Activated gamma-delta T cell (primary cell): ENCODE measurements at places on chromosomes 1 and 21.

DNA sequence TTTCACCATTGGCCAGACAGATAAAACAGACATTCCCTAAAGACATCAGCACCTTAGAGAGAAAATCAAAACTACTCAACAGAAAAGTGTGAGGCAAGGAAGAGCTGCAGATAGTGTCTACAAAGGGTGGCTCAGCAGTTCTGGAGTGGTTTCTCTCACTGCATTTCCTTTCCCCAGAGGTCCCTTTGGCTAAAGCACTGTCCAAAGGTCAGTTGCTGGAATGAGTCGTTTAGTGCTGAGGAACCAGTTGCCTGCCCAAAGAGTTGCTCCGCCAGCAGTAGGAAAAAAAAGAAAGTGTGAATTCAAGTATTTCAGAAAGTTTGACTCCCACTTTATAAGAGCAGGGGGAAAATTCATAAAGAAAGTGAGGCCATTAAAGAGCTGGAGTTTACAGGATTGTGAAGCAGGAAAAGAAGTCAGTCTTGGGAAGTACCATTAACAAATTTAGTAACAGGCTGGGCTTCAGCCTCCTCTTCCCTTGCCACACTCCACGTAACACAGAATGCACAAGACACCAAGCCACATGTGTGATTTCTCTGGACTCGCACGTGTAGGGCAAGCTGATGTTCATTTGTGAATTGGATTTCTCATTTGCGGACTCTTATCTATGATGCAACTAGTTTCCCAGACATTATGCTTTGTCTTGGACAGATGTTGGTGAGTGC is 122.2 kb downstream of the RUNX1 start:
- DNase-seq: no peak

GRCh38 chr1:18636596-18637508 is 6.2 kb downstream of the PAX7 start:
- DNase-seq: no peak

DNA sequence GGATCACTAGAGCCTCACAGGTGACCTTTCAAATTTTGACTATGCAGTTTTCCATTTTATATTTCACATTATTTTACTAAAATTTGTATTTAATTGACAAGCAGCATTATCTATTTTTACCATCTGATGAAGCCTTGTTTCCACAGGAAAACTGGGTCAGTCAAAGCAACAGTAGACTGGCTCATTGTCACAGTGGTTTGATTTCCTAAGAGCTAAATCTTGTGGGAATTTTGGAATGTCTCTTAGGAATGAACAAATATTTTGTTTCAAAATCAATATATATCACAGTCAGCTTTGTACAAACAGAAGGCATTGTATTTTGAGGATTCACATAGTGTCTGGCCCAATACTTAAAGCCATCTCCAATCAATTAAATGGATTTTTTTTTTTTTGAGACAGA is 152.6 kb upstream of the RNPC3 start:
- DNase-seq: no peak

GRCh38 chr1:222043444-222044292 is 301.8 kb upstream of the DUSP10 start:
- DNase-seq: no peak

DNA sequence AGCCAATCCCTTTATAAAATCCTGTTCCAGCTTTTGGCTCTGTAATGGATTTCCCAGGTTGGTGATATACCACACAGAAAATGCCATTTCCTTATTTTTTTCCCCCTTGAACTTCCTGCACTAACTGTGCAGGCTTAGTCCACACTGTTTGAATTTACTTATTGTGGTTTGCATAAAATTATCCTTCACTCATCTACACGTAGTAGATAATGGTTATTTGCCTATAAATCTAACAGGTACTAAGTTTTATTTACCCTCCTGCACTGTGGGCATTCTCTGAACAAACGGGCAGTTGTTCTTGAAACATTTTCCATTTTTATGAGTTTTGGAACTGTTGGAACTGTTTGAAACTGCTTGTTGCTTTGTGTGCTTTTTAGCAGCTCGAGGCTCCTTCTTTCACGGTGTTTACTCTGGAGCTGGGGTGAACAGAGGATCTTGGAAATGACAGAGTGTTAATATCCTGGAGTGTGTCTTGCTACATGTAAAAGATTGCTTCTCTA is 23.0 kb upstream of the KIFAP3 start:
- no peak for DNase-seq

DNA sequence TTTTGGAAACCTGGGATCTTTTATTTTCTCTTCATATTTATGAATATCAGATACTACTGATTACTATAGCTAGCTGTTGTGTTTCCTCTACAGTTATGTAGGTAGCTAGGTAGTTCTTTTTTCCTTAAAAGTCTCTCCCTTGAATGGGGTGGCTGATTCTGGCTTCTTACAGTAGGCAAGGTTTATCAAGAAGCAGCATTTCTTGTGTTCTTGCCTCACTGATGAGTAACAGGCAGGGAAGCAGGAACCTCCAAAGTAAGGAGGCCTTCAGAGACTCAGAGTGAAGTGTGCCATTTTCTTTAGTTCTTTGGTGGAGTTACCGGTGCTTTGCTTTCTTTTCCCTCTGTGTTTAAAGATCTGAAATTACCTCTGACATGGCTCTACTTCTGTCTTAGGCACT is 56.0 kb downstream of the ZMYM4 start:
- DNase-seq: no peak

DNA sequence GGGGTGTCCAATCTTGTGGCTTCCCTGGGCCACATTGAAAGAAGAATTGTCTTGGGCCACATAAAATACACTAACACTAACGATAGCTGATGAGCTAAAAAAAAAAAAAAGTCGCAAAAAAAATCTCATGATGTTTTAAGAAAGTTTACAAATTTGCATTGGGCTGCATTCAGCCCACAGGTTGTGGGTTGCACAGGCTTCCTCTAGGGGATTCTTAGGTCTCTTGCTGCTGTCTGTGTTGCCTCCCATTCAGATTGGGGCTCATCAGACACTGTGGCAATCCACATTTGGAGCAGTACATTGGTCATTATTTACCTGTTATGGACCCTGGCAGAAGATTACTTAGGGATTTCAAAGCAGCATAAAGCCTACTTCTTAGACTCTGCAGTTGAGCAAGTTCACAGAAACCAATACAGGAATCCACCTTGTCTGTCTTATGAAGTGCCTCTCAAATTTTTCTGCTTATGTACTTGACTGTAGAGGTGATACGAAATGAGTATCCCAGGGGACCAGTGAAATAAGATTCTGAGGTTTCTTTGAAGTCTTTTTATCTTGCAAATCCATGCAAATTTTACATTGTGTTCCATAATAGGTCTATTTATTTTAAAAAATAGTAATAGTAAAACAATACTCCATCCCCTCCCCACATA is 205.5 kb downstream of the RPS6KC1 start:
- DNase-seq: no peak

DNA sequence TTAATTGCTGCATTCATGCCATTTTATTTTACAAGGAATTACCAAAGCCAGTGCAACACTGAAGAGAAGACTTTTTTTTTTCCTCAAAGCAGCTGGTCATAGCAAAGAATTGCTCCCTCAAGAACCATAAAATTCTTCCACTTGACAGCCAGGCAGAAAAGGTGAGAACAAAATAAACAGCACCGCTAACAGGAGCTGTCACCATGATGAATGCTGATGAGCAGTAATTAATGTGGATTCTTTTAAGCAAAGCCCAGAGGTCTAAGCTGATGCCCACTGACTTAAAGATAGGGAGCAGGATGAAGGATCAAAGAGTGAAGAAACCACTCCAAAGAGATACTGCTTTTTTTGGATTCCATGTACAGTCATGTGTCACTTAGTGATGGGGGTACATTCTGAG is 428.4 kb downstream of the BRINP3 start:
- DNase-seq: no peak

GRCh38 chr1:76191561-76191960 is 117.0 kb downstream of the ST6GALNAC3 start:
- DNase-seq: no peak

- DNase-seq: no peak
Measured at GRCh38 chr1:210796421-210796820, 337.5 kb downstream of the KCNH1 start.

DNA sequence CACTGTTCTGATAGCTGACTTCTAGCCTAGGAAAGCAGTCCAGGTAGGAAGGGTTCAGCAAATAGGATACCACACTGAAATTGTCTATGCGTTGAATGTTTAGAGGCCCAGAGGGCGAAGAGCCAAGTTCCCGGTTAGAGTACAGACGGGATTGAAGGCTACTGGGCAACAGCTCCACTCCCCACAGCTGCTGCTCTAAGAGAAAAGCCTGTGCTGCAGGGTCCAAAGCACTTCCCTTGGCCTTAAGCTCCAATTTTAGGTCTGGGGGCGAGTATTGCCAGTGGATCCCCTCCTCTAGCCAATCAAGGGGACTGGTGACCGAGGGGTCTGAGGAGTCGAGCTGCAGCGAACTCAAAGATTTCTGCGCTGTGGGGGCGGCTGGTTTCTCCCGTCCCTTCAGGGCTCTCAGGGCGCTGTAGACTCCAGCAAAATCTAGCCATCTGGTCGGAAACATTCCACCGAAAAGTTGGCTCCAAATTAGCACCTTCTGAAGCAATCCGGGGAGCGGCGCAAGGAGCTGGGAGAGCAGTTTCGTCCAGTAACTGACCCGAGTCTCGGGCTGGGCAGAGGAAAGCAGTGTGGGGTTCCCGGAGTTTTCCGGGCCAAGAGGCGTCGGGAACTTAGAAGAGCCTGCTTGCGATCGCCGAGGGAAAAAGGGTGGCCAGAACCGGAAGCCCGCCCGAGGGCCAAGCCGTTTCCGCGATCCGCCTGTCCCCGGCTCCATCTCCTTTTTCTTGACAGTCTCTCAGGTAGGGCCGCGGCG is 748 bp downstream of the PPP1R15B start:
- DNase-seq: no peak

GRCh38 chr21:29753216-29753615 is 186.6 kb downstream of the GRIK1 start:
- no peak for DNase-seq

- no peak for DNase-seq
Measured at GRCh38 chr1:222582099-222582774, 7.5 kb downstream of the TAF1A start.

- no peak for DNase-seq
Measured at GRCh38 chr1:94061513-94062443, 59.2 kb downstream of the ABCA4 start.

DNA sequence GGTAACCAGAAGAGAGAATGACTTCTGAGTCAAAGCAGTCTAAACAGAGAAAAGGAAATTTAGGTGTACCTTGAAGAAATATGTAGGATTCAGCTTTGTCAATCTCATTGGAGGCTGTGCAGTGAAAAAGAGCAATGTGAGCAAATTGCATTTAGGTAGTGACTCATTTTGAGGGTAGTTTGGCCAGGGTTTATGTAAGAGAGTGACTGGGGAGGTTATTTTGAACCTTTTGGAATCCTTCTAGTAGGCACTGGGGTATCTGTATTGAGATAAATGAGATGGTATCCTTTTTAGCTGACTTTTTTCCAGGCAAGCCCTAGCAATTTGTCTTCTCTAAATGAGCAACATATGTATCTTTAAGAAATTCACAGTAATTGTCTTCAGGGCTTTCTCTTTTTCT is 95.9 kb downstream of the DISP1 start:
- no peak for DNase-seq

GRCh38 chr1:110070282-110070669 is 196 bp downstream of the ALX3 start:
- no peak for DNase-seq

DNA sequence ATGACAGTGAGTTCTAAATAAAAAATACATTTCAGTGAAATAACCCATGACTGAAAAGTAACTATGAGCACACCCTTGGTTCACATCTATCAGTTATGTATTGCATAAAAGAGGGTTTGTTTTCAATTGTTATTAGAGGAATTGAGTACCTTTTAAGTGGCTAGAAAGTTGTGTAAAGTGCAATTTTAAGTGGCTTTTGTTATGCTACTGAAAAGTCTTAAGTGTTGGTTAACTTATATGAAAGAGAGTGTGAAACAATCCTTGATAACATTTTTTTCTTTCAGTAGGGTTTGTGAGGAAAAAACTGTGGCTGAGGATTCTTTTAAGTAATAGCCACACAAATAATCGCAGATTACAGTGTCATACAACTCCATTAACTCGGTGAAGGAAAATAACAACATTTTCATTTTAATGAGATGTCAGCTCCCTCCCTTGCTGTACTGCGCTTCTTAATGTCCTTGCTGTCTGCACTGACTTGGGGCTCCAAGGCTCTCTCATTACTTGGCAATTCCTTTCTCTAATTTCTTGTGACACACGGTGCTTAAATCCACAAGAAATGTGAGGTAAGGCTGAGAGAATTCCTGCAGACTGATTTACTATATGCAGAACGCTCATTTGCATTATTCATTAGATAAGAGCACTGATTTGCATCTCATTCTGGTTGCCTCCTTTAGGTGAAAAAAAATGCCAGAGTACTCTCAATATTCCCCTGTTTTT is 40.6 kb downstream of the NTNG1 start:
- DNase-seq: no peak

GRCh38 chr21:41426676-41427404 is 801 bp downstream of the MX1 start:
- no peak for DNase-seq

DNA sequence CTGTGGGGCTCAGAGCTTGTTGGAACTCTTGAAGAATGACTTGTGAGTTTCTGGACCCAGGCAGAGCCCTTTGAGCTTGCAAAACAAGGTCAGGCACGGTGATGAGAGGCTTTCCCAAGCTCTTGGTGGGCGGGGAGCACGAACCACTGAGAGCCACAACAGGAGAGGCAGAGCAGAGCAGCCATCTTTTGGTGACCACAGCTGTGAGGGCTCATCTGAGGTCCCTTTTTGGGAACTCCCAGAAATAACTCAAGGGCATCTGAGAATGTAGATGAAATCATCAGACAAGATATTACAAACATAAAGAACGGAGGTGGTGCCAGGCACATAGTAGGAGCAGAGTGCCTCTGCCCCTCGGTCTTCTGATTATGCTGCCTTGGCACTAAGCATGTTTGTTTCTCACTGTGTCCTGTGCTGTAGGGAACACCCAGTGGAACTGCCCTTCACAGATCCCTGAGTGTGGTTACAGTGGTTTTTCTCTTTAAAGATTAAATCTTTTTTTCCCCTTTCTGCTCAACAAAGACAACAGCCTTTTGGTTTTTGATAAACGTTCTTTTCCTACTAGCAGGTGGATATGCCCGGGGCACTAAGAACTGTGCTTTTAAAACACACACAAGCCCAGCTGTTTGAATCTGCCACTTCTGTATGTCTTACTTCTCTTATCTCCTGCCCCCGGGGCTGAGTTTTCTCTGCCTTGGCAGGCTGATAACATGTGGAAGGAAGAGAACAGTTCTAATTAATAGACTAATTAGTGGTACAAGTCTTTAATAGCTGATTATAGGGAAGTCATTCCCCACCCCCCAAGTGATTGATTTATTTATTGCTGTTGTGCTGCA is 37.7 kb downstream of the CD34 start:
- DNase-seq: no peak

DNA sequence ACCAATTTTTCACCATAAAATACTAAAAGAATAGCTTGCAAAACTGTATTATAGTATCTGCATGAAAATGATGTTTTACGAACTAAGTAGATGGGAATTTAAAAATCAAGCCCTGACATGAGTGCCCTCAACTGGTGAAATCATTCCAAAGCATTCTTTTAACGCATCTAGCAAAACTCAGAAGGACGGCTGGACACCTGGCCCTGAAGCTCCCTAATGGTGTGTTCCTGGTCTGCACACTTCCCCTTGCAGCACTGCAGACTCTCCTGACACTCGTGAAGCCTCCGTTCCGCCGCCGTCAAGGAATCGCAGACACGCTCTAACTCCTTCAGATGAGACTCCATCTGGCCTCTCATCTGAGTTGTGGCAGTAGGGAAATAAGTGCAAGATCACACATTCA is 39.9 kb downstream of the ODF2L start:
- DNase-seq: no peak
